ENCODE measurements at places on chromosomes 5 and 9. TPM values are rescaled to one million over a fixed set of nuclear protein-coding genes. Genes with fewer than 3 reads are reported as not detected.
A peak's percentile ranks its signal among the peaks of the same experiment; 100 is the strongest.

- no peaks in the 10 kb centered on the region for H3K27me3 ChIP-seq
- H3K27ac ChIP-seq = no peak overlapping the region
- no peak overlapping the region for H3K4me3 ChIP-seq
- peaks cover 8% of the 10 kb centered on the region for H3K4me1 ChIP-seq
Observed at GRCh38 chr5:5755888-5756287, 333.4 kb downstream of the ICE1 start.

DNA sequence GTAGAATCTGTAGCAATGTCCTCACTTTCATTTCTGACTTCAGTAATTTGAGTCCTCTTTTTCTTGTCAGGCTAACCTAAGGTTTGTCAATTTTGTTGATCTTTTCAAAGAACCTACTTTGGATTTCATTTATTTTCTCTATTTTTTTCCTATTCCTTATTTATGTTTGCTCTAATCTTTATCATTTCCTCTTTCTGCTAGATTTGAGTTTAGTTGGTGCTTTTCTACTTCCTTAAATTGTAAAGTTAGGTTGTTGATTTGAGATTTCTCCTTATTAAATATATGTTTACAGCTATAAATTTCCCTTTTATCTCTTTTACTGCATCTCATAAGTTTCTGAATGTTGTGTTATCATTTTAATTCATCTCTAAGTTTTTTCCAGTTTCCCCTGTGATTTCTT is 75.1 kb upstream of the FAM120A start:
- peaks cover 62% of the 10 kb centered on the region for H3K27me3 ChIP-seq
- H3K4me3 ChIP-seq = no peak overlapping the region
- no peak for DNase-seq

- no peak overlapping the region for H3K4me3 ChIP-seq
- H3K27me3 ChIP-seq = no peaks in the 10 kb centered on the region
- H3K36me3 ChIP-seq = no peaks in the 10 kb centered on the region
- H3K27ac ChIP-seq = no peak overlapping the region
- no peak for DNase-seq
- peaks cover 38% of the 10 kb centered on the region for H3K4me1 ChIP-seq
Observed at GRCh38 chr9:123261006-123261677, 7.2 kb downstream of the STRBP start.

DNA sequence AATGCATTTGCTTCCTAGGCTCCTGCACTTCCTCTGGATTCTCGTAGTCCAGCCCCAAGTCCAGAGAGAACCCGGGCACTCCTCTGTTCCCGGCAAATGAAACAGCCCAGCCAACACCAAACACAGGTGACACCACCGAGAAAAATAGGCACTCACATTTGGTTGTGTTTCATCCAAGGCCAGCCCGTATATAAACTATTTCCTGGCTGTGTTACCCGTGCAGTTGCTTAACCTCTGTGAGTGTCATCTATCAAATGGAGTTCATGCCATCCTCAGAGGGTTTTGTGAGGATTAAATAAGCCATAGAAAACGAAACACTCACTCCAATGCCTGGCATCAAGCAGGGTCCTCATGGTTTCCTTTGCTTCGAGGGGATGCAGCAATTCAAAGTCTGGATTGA is 115.2 kb downstream of the BOD1 start:
- H3K27me3 ChIP-seq = no peaks in the 10 kb centered on the region
- no peaks in the 10 kb centered on the region for H3K36me3 ChIP-seq
- no peak for DNase-seq
- no peak overlapping the region for H3K4me3 ChIP-seq
- no peak overlapping the region for H3K27ac ChIP-seq

GRCh38 chr5:43567967-43568366 is 11.1 kb upstream of the PAIP1 start:
- no peaks in the 10 kb centered on the region for H3K4me1 ChIP-seq
- H3K27me3 ChIP-seq = no peaks in the 10 kb centered on the region
- no peak for DNase-seq
- H3K27ac ChIP-seq = no peak overlapping the region

- H3K36me3 ChIP-seq = no peaks in the 10 kb centered on the region
- H3K27me3 ChIP-seq = no peaks in the 10 kb centered on the region
- peak overlapping the region; percentile 70 for H3K27ac ChIP-seq
- DNase-seq = peak; percentile 49
Observed at GRCh38 chr9:127977884-127978647, 2.7 kb downstream of the EEIG1 start.

DNA sequence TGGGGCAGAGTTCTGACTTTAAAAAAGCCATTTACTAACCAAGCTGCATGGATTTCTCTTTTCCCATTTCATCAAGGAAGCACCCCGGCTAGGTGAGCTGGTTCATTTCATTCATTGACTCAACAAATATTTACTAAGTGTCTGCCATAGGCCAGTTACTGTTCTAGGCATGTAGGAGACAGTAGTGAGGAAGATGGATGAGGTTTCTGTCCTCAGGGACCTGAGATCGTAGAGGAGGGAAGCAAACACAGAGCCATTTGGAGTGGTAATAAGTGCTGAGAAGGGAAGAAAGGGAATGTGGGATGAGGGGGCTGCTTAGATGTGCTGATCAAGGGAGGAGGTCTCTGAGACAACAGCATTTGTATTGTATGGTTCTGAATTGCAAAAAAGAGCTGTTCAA is 120.4 kb downstream of the C9orf152 start:
- H3K27ac ChIP-seq = no peak overlapping the region
- H3K4me1 ChIP-seq = peaks cover 26% of the 10 kb centered on the region
- H3K27me3 ChIP-seq = no peaks in the 10 kb centered on the region
- H3K4me3 ChIP-seq = no peak overlapping the region

DNA sequence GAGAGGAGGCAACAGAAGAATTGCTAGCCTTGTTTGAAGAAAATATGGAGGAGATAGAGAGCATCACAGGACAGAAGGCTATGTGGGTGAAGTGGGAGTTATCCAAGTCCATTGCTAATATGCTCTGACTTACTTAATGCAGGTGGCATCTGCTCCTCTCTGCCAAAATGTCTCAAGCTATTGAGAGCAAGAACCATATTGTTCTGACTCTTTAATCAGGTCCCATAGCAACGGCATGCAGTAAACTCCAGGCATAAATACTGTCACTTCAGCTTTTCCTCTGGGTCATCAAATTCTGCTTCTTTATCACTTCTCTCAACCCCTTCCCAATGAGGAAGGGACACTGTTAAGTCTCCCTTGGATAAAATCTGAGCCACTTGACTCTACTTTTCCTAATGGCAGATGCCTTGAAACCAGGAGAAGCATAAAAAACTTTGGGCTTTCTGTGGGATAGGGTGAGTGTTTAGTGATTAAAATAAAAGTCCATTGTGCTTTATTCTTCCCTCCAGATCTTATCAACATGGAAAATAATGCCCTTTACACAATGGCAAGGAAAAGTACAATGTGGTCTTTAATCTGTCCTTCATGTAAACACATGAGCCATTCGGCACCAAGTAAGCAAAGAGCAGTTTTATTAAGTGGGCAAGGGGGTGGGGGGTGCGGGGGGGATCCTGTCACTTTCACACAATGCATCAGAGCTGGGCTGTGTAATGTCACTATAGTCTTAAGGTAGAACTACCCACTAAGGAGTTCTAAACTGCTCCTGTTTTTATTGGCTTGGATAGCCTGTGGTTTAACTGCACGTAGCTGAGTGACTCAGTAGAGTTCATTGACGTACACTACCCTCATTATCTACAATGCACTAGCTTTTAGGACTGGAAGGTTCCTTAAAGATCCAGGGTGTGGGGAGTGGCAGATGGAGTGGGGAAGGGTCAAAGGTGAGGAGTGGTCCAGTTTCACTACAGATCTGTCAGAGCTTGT is 71.0 kb upstream of the TARS1 start:
- no peaks in the 10 kb centered on the region for H3K27me3 ChIP-seq
- H3K4me1 ChIP-seq = no peaks in the 10 kb centered on the region
- H3K4me3 ChIP-seq = no peak overlapping the region
- H3K36me3 ChIP-seq = no peaks in the 10 kb centered on the region

- H3K4me3 ChIP-seq = no peak overlapping the region
- no peak for DNase-seq
- H3K4me1 ChIP-seq = no peaks in the 10 kb centered on the region
- no peak overlapping the region for H3K27ac ChIP-seq
- no peaks in the 10 kb centered on the region for H3K27me3 ChIP-seq
Observed at GRCh38 chr9:3708751-3709150, 182.9 kb upstream of the RFX3 start.

- H3K4me3 ChIP-seq = no peak overlapping the region
- H3K4me1 ChIP-seq = no peaks in the 10 kb centered on the region
- H3K36me3 ChIP-seq = no peaks in the 10 kb centered on the region
- H3K27me3 ChIP-seq = no peaks in the 10 kb centered on the region
- no peak for DNase-seq
Observed at GRCh38 chr9:38360839-38361472, 31.5 kb upstream of the ALDH1B1 start.

DNA sequence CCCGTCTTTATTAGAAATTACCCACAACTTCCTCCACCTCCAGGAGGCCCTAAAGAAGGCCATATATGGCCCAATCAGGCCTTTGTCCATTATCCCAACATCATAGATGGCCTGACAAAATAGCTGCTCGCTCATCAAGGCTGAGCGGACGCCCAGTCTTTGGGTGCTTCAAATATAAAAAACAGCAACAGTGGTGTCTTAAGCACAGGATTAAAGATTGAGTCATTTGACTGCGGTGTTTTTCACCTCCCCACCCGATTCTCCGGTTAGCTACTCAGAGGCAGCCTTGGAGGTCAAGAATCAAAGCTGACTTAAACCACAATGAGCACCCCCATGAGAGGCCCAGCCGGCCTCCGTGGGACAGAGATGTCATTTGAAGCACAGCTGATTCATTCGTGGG is 18.8 kb downstream of the S1PR3 start:
- H3K4me1 ChIP-seq = peaks cover 36% of the 10 kb centered on the region
- H3K27me3 ChIP-seq = no peaks in the 10 kb centered on the region
- H3K27ac ChIP-seq = no peak overlapping the region
- no peak overlapping the region for H3K4me3 ChIP-seq
- no peak for DNase-seq

DNA sequence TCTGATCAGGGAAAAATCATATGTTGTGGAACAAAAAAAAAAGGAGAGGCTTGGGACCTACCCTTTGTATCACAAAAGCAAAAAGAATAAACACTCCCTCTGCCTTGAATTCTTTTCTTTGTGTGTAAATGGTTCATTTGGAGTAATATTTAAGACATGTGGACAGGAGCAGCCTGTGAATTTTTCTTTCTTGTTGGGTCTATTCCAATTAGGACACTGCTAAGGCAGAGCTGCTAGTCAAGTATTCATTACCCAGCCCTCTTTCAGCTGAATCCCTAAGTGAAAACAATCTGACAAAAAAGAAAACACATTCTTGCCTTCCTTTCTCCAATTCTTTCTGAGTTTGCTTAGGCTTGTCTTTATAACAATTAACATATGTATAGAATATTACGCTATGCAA is 330.0 kb downstream of the EBF1 start:
- H3K36me3 ChIP-seq = no peaks in the 10 kb centered on the region
- peaks cover 16% of the 10 kb centered on the region for H3K4me1 ChIP-seq
- H3K4me3 ChIP-seq = no peak overlapping the region
- DNase-seq = no peak
- no peaks in the 10 kb centered on the region for H3K27me3 ChIP-seq

DNA sequence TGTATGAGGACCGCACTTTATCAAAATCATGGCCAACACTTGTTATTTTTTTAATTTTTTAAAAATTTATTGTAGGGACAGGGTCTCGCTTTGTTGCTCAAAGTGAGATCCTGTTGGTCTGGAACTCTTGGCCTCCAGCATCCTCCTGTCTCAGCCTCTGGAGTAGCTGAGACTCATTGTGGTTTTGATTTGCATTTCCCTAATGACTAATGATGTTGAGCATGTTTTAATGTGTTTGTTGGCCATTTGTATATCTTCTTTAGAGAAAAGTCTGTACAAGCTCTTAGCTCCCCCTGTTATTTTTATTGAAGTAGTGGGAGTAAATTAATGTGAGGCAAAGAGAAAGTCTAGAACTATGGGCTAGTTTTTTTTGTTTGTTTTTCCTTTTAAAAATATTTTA is 1.6 kb upstream of the RPS6 start:
- peaks cover 31% of the 10 kb centered on the region for H3K4me1 ChIP-seq
- H3K36me3 ChIP-seq = peaks cover 35% of the 10 kb centered on the region
- no peak for DNase-seq
- no peaks in the 10 kb centered on the region for H3K27me3 ChIP-seq
- no peak overlapping the region for H3K27ac ChIP-seq
- no peak overlapping the region for H3K4me3 ChIP-seq

DNA sequence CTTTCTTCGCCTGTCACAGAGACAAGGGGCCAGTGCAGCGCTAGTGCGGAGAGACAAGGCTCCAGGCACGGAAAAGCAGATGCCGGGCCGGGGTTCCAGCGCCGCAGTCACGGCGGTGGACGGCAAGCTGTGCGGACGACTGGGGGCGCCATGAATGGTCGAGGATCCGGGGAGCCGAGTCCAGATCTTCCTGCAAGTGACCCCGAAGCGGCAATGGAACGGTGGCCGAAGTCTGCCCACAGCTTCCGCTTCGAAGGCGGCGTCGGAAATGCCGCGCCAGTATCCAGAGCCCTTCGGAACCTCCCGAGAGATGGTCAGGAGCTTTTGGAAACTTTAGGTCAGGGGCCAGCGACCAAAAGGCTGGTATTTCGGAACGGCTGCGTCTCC is 601 bp upstream of the FAF2 start:
- peak overlapping the region; percentile 94 for H3K4me3 ChIP-seq
- peaks cover 8% of the 10 kb centered on the region for H3K36me3 ChIP-seq
- H3K4me1 ChIP-seq = peaks cover 16% of the 10 kb centered on the region
- H3K27me3 ChIP-seq = no peaks in the 10 kb centered on the region
- peak overlapping the region; percentile 97 for H3K27ac ChIP-seq

DNA sequence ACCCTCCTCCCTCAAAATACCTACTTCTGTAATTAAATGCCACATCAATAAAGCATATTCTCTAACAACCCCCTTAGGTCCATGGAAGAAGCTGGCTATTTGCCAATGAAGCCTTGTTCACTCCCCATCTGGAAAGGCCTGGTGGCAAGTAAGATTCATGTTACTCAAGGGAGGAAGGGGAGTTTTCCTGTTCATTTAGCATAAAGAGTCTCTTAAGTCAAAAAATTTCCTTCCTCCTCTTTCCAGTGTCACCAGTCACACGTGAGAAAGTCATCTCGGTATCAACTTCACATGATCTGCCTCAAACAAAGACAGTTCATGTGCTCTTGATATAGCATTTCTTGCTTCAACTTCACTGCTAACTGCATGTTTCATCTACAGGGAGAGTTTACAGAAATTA is 32.7 kb upstream of the RIC1 start:
- no peaks in the 10 kb centered on the region for H3K4me1 ChIP-seq
- no peak overlapping the region for H3K4me3 ChIP-seq
- H3K27me3 ChIP-seq = peaks cover 9% of the 10 kb centered on the region
- H3K36me3 ChIP-seq = no peaks in the 10 kb centered on the region
- H3K27ac ChIP-seq = no peak overlapping the region
- no peak for DNase-seq

- H3K27me3 ChIP-seq = no peaks in the 10 kb centered on the region
- no peaks in the 10 kb centered on the region for H3K36me3 ChIP-seq
- peaks cover 24% of the 10 kb centered on the region for H3K4me1 ChIP-seq
Observed at GRCh38 chr5:103111468-103111867, 8.5 kb downstream of the GIN1 start.

Gene DAPK1
- total RNA-seq = 129 TPM

Gene RPP25L
- 35.9 TPM for total RNA-seq

Gene C8G
- total RNA-seq = 0.85 TPM

Gene SYK
- total RNA-seq = 7.4 TPM

Gene GHR
- 0.53 TPM for total RNA-seq

Gene ADRB2
- total RNA-seq = 1.2 TPM

Gene EGR1
- 28.5 TPM for total RNA-seq

Gene GARIN3
- total RNA-seq = not detected

Data from WTC11 (cell line).